ENCODE measurements at places on chromosomes 1 and 21.

GRCh38 chr1:15950763-15951295 is 25.1 kb downstream of the ZBTB17 start:
- no peak for DNase-seq

- no peak for DNase-seq
Observed at GRCh38 chr1:110021285-110021684, 13.1 kb upstream of the STRIP1 start.

- DNase-seq = no peak
Observed at GRCh38 chr1:9187004-9187403, 47.6 kb upstream of the H6PD start.

GRCh38 chr1:162303004-162303344 is 73.7 kb downstream of the SPATA46 start:
- DNase-seq = peak; percentile 39

- no peak for DNase-seq
Observed at GRCh38 chr1:22775478-22775877, 64.8 kb downstream of the EPHB2 start.
